ENCODE measurements at places on chromosomes 7 and 10.

GRCh38 chr7:87599336-87599735 is 1.3 kb downstream of the ABCB1 start:
- DNase-seq = no peak

GRCh38 chr7:156823435-156823834 is 69.5 kb downstream of the LMBR1 start:
- no peak for DNase-seq

- DNase-seq = peak; percentile 17
Observed at GRCh38 chr10:102009801-102010425, 46.1 kb downstream of the ARMH3 start.

GRCh38 chr10:71218651-71219050 is 6.3 kb downstream of the UNC5B start:
- DNase-seq = no peak

DNA sequence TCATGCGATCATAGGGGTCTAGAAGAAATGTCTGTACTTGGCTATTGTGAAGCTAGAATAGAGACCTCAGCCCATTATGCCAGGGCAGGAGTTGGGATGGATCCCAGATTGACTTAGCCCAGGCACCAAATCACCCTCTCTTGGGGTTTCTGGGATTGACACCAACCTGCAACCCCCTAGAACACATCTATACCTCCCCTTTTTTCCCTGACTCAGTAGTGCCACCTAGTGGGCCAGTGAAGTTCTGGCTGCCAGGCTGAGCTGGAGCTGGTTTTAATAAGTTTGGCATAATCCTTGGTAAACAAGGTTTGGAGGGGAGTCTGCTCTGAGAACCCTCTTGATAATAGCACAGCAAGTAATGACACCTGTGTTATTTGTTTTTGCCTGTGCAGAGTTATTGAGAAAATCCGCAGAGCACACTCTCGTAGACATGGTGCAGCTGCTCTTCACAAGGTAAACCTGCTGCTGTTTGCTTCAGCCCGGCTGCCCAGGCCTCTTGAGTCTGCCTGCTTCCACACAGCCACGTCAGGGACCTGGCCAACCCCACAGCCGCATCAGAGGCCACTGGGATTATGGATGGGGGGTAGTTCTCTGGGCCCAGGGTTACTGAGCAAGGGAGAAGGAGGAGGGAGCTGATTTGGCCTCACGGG is 43.3 kb upstream of the NFKB2 start:
- peak; percentile 58 for DNase-seq

DNA sequence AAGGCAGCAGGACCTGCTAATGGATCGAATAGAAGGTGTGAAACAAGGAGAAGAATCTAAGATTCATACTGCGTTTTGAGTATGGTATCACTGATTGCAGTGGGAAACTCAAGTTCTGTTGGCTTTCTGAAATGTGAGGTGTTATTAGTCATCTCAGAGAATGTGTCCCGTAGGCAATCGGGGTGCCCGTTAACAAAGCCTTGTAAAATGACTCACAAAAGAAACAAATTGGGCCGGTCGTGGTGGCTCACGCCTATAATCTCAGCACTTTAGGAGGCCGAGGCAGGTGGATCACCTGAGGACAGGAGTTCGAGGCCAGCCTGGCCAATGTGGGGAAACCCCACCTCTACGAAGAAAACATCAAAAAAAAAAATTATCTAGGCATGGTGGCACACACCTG is 118.2 kb upstream of the C7orf33 start:
- DNase-seq = no peak

GRCh38 chr10:102646610-102647442 is 2.5 kb downstream of the TRIM8 start:
- no peak for DNase-seq

- peak; percentile 76 for DNase-seq
Observed at GRCh38 chr10:77240041-77240652, 397.5 kb downstream of the KCNMA1 start.

DNA sequence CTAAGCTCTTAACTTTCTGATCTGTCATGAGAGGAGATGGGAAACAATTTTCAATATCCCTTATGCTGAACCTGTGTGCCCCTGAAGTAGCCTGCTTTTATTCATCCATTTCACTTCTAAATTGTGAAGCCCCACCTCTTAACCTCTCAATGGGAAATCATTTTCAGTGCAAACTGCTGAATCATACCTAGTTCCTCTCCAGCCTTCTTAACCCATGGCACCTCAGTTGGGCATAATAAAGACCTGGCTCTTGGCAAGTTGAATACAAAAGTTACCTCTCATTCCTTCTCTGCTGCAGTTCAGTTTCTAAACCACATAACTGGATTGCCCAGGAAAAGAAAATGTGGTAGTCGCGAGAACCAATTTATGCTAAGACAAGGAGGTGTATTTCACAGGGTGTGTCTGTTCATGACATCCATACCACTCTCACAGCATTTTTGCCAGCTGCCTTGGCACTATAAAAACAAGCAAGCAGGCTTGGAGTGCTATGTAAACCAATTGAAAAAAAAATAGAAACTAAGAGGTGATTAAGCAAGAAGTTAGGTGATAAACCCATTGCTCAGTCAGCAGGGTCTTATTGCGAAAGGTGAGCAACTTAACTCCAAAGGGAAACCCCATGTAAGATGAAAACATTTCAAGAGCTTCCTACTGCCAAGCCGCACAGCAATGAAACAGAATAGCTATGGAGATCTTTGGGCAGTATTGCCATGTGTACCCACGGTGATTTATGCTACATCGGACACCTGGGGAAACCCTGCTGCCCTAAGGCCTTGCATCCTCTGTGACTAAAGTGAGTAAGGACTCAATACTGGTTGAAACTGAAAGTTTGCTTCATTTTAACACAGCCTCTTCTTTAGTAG is 57.0 kb upstream of the DKK1 start:
- DNase-seq = no peak

- no peak for DNase-seq
Observed at GRCh38 chr10:44977287-44978212, 1.1 kb downstream of the DEPP1 start.

- no peak for DNase-seq
Observed at GRCh38 chr7:15685358-15686294, 857 bp downstream of the MEOX2 start.

DNA sequence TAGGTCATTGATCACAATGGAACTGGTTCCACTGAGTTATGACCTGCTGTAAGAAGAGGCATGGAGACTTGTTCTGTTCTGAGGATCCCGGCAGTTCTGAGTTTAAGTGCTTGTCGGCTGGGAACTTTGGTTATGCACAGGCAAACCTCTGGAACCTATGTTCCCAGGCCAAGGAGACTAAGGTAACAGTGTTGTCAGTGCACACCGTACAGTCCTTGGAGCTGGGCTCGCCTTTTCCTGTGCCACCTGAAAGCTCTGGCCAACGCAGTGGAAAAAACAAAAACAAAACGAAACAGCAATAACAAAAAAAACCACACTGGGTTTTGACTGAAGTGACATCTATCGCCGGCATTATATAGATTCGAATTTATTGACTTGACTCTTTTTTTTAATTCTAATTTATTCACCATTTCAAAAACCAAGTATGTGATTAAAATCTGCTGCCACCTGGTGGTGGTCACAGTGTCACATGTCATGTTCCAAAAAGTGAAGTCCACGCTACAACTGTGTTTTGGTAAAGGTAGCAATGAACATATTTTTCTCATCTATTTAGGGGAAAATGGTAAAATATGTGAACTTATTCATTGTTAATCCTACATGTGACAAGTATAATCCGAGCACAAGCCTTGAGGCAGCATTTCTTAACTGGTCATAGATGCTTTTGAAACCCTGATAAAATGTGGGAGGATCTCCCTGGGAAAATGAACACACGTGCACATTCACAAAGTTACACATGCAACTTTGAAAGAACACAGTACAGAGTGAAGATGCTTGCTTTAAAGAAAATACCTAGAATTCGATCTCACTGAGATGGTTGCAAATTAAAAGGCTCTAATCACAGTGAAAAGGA is 113.8 kb upstream of the PPP2R2D start:
- DNase-seq = peak; percentile 39

DNA sequence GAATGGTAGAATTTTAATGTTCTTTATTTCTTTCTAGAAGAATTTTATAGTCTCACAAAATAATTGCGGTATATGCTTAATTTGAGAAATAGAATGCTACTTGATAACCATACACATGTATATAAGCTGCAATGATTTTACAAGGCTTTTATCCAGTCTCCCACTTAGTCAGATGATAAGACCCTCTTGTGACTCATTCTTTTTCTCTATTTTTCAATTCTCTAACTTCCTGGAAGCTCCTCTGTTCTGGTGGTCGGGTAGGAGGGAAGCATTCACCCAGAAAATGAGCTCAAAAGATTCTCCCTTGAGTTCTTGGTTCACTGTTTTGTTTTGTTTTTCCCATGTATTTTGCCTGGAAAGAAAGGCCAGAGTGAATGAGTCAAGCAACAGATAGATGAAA is 546.6 kb downstream of the INHBA start:
- no peak for DNase-seq

DNA sequence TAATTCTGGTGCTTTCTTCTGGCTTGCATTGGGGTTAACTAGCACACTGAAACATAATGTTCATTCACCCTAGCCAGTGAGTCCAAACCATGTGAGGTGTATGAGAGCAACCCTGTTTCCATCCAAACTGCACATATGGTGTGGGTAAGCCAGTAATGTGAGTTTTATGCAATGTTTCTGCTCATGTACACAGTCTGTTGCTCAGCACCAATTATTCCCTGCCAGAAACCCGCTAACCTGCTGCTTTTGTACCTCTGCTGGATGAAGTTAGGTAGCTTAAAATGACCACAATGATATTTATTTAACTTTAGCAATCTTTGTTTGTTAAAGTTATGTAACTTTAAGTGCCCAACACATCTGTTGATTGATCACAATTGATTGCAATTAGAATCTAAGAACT is 93.7 kb upstream of the RPA3 start:
- DNase-seq = peak; percentile 36

DNA sequence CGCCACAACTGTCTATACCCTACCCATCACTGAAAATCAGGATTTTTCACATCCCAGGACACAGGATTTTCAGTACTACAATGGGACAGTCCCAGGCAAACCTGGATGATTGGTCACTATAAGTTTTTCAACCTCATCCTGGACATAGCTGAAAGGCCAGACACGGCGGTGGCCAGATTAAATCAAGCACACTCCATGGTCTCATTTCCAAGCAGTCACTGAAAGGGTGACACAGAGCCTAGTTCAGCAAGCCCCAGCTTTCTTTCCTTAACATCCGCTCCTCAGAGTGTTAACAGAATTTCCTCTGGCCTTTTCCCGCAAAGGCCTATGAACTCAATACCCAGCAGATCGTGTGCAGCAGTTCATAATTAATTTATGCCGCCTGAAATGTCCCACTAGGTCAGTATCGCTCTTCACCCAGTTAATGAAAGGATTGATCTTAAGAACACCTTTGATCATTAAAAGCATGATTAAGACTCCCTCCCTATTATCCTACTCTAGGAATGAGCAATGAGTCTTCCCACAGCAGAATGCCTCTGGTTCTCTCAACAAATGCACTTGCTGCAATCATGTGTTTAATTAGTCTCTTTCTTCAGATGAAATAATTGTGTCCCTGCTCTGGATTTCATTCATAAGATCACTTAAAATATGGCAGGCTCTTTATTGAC is 104.0 kb upstream of the NANOS1 start:
- no peak for DNase-seq

DNA sequence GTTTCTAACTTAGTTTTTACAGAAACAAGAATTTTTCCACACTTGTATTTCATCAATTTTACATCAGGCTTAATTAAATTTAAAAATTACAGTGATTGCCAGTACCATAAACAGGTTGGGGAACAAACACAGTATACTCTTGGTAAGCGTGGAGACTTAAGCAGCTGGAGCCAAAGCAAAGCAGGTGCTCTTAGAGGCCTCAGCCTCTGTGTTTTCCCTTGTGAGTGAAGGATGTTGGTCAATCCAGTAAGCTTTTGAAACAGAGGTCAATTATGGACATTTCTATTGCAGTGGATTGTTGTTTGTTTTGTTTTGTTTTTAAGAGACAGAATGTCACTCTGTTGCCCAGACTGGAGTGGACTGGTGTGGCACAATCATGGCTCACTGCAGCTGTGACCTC is 100.6 kb upstream of the CELF2 start:
- DNase-seq = no peak

- DNase-seq = no peak
Observed at GRCh38 chr10:102673236-102673818, 29.0 kb downstream of the TRIM8 start.

- DNase-seq = no peak
Observed at GRCh38 chr10:58758321-58758720, 245.6 kb downstream of the BICC1 start.

DNA sequence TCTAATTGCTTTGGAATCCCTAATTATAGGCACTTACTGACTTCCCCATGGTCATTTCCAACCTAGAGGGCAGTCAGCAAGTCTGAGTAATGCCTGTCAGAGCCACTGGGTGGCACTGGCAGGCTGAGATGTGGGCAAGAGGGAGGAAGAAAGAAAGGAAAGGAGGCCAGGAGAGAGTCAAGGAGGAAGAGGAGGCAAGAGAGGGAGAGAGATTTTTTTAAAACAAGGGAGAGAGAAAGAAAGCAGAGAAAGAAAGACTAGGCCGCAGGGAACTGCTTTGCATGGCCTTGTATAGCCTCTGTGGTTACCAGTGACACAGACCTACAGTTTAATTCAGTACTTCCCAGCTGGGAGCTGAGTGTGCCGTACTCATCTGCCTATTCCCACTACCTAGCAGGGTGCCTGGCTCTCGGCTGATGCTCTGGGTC is 210.4 kb upstream of the ADO start:
- DNase-seq = peak; percentile 17

- DNase-seq = no peak
Observed at GRCh38 chr10:86091216-86091615, 275.4 kb downstream of the GRID1 start.

GRCh38 chr7:132871419-132871818 is 210.5 kb downstream of the CHCHD3 start:
- no peak for DNase-seq

- no peak for DNase-seq
Observed at GRCh38 chr10:124143721-124144120, 50.3 kb upstream of the CHST15 start.

- DNase-seq = no peak
Observed at GRCh38 chr7:112023786-112024185, 182.4 kb downstream of the DOCK4 start.

DNA sequence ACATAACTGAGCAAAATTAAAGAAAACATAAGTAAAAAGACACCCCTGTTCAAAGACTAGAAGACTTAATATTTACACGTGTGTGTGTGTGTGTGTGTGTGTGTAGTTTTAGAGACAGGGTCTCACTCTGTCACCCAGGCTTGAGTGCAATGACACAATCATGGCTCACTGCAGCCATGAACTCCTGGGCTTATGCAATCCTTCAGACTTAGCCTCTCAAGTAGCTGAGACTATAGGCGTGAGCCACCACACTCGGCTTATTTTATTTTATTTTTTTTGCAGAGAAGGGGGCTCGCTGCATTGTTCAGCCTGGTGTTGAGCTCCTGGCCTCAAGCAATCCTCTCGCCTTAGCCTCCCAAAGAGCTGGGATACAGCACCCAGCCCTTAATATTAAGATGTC is 90.3 kb downstream of the JMJD1C start:
- no peak for DNase-seq

- no peak for DNase-seq
Observed at GRCh38 chr7:43588477-43589132, 5.7 kb downstream of the STK17A start.

Measured in DMS153 (cell line).